ENCODE measurements at places on chromosomes 7 and 10.

DNA sequence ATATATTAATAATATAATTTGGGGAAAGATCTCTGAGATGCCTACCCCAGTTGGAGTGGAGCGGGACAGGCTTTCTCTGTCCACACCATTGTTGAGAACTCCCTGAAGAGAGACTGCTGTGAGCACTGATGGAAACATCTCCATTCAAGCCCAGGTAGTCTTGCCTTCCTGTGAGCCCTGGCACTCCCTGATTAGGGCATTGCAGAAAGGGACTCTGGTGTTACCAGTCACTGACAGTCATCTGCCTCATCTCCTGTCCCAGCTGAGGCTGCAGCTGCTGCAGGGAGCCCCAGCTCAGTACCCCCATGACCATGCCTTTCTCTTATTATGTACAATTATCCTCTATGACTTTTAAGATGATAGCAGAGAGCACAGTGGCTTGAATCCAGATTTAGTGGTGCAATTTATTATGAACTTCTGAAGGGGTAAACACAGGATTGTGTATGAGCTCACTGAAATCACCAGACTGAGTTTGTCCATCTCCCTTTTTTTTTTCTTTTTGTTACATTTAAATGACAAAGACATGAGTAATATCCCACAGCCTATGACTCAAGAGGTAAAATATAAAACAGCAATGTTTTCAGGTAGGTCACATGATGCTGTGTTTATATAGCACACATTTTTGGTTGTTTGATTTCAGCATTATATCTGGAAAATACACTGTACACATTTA, 236.9 kb downstream of the SLC25A13 start:
- no peak for DNase-seq

- no peak for DNase-seq
Observed at GRCh38 chr7:68678196-68678595, 920.1 kb upstream of the AUTS2 start.

DNA sequence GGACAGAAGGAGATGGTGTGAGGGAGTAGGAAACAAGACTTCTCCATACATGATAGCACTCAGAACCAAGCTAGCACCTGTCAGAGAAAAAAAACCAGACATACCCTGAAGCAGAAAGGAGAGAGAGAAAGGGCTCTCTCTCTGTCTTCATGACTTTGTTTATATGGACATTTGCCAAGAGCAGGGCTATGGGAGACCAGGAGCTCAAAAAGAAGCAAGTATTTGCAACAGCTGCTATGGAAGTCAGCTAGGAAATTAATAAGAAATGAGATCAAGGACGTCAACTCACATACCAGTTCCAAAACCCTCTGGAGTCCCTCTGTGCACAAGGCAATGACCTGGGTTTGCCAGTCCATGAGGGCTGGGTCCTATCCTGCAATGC, 111.6 kb downstream of the SGMS1 start:
- no peak for DNase-seq

GRCh38 chr10:131955591-131956340, 26.0 kb downstream of the BNIP3 start:
- DNase-seq = no peak

GRCh38 chr10:11193001-11193551, 175.4 kb downstream of the CELF2 start:
- no peak for DNase-seq

GRCh38 chr10:36597756-36598320, 527.6 kb upstream of the ANKRD30A start:
- DNase-seq = no peak

DNA sequence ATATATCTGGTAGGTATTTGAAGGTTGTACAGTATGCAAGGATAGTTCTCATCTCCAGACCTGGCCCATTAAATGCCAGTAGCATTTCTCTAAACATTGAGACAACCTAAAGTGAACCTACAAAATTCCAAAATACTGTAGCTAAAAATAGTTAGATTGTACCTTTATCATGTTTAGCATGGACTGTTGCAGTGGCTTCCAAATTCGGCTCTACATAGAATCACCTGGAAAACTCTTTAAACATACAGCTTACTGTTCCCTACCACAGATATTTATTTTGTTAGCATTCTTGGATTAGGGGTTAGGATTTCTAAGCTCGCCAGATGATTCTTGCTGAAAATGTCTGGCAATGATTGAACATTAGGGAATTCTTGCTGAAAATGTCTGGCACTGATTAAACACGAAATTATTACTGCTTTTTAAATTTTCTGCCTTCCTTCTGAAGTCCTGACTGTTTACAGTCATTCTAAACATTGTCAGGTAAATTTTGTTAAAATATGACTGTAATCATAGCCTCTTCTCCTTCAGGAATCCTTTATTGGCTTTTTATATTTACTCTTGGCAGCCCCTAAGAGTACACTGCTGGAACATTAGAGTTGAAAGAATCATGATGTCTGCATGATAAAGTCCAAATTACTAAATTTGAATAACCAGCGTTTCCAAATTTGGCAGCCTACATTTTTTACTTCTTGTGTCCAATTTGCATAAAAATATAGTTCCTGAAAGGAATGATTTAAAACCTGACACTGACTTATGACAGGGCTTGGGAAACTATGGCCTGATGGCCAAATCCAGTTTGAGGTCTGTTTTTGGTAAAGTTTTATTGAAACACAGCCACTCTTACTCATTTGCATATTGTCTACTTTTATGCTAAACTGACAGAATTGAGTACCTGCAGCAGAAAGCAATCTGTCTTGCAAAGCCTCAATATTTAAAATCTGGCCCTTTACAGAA, 40.3 kb downstream of the SHOC2 start:
- DNase-seq = no peak

- DNase-seq = no peak
Observed at GRCh38 chr7:130854481-130854880, 120.5 kb upstream of the KLF14 start.

GRCh38 chr7:12570534-12571461, at the start of gene SCIN:
Gene SCIN, plus strand, starts transcription at chr7:12570720. Its CDS starts 67 bp downstream, at chr7:12570787.
- peak; percentile 11 for DNase-seq

DNA sequence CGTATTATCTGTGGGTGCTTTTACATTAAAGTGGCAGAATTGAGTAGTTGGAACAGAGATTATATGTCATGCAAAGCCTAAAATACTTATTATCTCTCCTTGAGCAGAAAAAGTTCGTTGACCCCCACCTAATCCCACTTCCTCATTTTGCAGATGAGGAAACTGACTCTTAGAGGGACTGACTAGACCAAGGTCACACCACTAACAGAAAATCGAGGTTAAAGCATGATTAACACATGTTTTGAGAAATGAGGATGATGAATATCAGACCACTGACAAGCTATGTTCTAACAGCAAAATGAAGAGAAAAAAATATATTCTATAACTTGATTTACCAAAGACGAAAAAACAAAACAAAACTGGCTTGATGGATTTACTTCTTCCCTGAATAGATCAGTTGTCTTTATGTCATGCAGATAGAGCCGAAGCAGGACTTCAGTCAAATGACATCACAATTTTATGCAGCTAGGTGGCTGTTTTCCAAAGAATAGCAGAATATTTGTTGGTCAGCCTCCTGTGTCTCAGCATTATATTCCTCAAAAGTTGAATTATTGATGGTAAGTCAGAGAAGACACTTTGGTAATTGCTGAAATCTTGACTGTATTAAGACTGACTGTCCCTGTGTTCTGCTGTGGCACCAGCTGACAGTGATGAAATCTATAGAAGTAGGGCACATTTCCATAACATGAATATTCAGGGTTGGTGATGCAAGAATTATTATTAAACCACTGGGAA, 24.2 kb upstream of the SMIM30 start:
- DNase-seq = no peak

DNA sequence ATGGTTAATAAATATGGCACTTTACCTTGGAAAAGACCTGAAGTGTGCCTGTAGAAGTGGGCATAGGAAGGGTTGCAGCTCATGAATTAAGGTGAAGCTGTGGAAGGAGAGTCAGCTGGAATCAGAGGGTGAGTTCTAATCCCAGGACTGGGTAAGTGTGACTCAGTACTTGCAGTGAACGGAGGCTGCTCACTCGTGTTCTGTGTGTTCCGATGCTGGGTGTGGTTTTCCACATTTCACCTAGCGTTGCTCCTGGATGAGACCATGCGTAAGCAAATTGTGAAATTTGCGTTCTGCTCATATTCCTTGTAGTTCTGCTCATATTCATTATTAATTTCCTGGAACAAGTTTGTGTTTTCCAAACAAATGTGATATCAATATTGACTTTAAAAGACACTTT, 22.4 kb upstream of the TMEM236 start:
- no peak for DNase-seq

DNA sequence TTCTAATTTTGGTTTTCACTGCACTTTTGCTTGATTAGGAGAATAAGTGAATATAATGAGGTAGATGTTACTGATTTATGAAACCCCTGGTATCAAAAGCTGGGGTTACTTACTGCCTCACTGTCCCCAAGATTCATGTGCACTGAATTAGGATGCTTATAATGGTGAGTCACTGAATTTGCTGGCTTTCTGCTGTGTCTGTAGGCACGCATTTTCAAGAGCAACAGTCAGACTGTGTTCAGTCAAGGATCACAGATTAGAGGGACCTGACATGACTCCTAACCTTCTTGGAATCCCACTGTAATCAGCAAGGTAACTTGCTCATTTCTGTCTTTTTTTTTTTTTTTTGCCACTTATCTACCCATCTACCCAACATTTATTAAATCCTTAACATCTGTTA, 59.7 kb downstream of the GPR85 start:
- DNase-seq = no peak

- no peak for DNase-seq
Observed at GRCh38 chr10:113922787-113923570, 68.5 kb downstream of the NHLRC2 start.

DNA sequence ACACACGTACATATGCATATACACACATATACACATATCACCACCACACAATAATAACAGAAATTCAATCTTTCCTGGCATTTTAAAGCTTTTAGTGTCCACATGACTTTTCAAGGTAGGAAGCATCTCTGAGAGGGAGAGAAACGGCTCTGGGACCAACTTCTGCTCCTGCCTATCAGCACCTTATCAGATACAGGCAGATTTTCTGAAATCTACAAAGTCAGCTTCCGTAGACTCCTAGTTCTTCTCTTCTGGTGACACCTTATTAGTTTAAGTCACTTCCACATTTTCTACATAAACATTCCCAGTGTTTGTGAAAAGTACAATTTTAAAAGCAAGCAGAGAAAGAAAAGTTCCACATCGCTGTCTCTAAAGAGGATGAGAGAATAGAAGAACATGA, 74.5 kb downstream of the ZNF22 start:
- DNase-seq = no peak

GRCh38 chr10:29482591-29483431, 152.0 kb downstream of the SVIL start:
- DNase-seq = no peak

GRCh38 chr7:124322561-124322960, 289.7 kb upstream of the TMEM229A start:
- no peak for DNase-seq

- no peak for DNase-seq
Observed at GRCh38 chr7:103905997-103906396, 83.5 kb downstream of the RELN start.

- no peak for DNase-seq
Observed at GRCh38 chr7:79293655-79294142, 159.8 kb downstream of the MAGI2 start.

DNA sequence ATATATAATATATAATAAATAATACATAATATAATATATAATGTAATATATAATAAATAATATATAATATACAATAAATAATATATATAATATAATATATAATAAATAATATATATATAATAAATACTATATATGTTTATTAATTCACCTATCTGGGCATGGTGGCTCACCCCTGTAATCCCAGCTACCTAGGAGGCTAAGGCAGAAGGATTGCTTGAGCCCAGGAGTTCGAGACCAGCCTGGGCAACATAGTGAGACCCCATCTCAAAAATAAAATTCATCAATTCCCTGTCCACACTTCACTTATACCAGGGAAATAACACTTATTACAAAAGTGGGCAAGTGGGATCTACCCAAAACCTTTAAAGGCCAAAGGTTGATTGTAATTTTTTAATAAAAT, 281.1 kb downstream of the PRPF18 start:
- no peak for DNase-seq

GRCh38 chr7:35286986-35287385, 33.1 kb upstream of the TBX20 start:
- no peak for DNase-seq

All from activated effector memory CD4-positive, alpha-beta T cell treated with Interleukin-2 at 50 U/mL for 16 hours (primary cell).